Stimulated activated CD8-positive, alpha-beta memory T cell treated with anti-CD3 and anti-CD28 coated beads, Interleukin-15, amount 100 ng/mL, for 1 hour (primary cell): ENCODE measurements at places on chromosomes 11 and 22.

- DNase-seq = no peak
Measured at GRCh38 chr22:32478994-32479393, 4.4 kb downstream of the FBXO7 start.

DNA sequence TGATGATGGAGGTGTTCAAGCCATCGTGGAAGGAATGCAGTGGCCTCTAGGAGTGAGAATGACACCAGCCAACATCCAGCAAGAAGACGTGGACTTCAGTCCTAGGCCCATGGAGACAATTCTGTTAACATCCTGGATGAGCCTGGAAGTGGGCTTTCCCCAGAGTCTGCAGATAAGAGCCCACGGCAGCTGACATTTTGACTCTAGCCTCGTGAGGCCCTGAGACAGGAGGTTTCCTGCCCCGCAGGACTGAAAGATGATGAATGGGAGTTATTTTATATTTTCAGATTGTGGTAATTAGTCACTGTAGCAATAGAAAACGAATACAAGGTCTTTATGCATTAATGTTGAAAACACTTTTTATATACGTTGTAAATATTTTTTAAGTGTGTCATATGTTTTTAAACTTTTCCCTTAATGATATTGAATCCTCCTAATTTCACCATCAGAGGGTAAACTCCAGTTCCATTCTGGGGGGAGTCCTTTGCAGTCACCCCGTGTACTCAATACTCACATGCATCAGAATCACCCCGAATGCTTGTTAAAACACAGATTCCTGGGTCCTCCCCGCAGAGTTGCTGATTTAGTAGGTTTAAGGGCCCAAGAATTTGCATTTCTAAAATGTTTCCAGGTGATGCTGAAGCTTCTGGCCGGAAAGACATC is 570 bp upstream of the TPCN2 start:
- no peak for DNase-seq

DNA sequence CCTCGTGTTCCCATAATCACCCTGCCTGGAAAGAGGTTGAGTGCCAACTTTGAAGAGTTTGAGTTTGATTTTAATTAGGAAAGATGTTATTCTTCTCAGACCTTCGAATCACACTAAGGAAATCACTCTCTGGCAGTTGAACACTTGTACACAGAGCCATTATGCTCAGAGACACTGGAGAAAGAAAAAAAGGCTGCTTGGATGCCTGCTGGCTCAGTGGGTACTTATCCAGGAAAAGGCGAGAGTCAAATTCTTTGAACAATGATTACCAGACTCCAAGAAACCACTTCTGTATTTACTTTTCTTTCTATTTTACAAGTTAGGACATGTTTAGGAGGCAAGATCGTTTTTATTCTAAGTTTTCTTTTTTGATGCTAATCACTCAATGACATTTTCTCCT is 438.5 kb upstream of the FAT3 start:
- no peak for DNase-seq

GRCh38 chr11:127888386-127888785 is 699.0 kb downstream of the ETS1 start:
- DNase-seq = no peak

DNA sequence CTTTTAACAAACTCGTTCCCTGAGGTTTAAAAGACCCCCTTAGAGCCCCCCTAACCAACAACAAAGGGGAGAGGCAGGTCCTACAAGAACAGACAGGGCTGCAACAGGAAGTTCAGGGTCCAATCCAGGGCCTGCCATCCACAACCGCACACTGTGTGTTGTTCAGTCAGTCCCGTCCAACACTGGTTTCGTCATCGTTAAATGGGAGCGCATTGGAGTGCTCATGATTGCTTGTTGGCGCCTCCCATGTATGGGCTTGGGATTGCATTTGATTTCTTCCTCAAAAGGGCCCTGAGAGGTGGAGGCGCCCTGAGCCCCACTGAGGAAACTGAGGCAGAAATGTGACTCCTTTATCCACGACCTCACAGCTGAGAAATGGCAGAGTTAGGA is 174.1 kb downstream of the MN1 start:
- no peak for DNase-seq

DNA sequence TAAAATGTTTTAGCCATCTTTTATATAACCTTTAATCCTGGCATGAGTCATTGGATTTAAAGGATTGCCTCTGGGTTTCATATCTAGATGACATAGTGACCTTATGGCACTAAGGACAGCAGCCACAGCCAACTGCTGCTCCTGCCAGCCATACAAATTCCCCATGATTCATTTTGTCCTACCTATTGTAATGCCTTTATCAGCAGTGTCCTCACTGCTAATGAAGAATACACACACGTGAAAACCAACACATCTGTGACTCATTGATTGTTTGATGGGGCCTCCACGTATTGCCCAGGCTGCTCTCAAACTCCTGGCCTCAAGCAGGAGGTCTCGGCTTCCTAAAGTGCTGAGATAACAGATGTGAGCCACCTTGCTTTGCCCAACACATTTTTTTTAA is 1.8 kb downstream of the LDHAL6A start:
- DNase-seq = no peak

GRCh38 chr11:15972838-15973237 is 383.5 kb downstream of the SOX6 start:
- no peak for DNase-seq

DNA sequence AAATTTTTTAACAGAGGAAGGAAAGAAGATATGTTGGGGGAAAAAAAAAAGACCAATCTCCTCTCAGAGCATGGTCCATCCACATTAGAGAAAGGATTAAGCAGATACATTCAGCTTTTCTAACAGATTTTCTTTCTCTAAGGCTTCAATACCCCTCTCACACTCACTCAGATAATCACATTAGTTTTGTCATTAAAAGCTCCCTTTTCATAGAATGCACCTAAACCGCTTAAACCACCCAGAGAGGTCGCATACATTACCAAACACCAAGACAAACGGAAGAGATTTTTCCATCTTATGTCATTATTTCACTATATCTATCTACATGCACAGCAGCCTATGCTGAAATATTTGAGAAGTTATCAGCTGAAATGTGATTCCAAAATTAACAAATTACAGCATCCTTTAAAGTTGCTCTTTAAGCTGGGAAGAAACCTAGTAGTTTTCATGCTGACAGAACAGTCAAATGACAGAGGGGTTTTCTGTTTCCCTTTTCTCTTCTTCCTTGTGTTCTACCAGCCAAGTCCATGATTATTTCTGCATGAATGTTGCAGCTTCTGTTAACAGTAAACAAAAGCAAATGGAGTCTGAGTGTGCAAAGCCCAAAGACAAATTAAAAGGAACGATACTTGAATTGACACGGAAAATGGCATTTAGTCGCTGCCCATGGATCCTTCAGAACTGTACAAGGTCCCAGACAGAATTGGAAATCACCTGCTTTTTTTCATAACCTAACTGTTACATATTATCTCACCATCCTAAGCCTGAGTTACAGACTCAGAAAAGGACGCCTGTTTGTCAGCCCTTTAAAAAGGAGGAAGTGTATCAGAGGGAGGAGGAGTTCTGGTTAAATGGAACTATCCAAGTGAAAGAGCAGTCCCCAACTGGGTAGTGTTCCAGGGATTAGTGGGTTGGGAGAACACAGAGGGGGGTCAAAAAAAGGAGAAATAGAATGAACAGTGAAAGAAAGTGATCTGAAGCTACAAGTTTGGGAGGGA is 54.6 kb downstream of the PRCP start:
- no peak for DNase-seq

DNA sequence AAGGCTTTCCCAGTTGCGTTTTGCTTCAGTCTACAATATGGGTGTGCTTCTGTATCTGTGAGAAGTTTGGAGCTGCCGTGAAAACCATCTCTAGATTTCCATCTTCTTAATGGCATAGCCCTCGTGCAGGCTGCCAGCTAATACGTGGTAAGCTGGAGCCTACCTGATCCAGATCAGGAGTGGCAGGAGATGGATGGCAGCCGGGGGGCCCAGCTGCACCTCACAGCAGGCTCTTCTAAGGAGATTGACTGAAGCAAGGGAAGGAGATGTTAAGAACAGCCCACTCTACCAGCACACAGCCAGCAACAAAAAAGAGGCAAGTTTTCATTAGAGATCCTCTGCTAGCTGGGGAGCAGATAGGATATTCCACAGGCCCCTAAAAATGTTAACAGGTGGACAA is 115.5 kb downstream of the MSANTD4 start:
- no peak for DNase-seq

- no peak for DNase-seq
Measured at GRCh38 chr22:24289114-24289513, 18.5 kb downstream of the SPECC1L start.

GRCh38 chr11:1820463-1821325 is 14.1 kb upstream of the SYT8 start:
- no peak for DNase-seq

DNA sequence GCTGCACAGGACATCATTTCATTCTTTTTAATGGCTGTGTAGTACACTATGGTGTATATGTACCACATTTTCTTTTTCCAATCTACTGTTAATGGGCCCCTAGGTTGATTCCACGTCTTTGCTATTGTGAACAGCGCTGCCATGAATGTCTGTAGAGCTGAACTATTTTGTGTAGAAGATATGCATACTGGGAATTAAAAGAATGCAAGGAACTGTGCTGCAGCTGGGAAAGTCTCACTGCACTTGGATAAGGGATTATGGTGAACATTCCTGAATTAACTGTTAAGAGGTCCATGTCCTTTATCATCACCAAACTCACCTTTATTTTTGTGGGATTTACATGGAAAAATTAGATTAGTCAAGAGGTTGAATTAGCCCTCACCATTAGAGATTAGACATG is 224.7 kb downstream of the SNX19 start:
- no peak for DNase-seq

DNA sequence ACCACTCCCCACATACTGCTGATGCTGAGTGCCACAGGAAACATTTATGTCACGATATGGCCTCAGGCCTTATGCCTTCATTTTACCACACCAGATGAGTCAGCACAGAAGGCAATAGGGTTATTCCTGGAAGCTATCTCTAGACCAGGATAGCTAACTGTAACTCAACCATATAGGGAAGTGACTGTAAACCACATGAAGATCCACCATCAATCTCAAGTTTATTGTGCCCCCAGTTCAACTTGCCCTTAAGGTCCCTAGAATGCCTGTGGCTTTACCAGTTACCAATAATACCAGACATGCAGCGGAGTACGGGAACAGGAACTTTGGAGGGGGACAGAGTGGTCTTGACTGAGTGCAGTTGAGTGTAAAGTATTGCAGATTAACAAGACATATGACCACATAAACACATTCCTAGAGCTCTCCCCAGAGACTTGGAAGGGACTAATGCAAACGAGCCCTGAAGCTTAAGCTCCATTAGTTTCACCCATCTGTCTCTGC is 180.9 kb downstream of the KIF18A start:
- no peak for DNase-seq
